ENCODE measurements at places on chromosomes 1 and 21.

- H3K36me3 ChIP-seq: no peaks in the 10 kb centered on the region
- H3K27me3 ChIP-seq: no peaks in the 10 kb centered on the region
- H3K4me1 ChIP-seq: no peaks in the 10 kb centered on the region
- no peak overlapping the region for H3K27ac ChIP-seq
Measured at GRCh38 chr1:151352021-151352718, 5.1 kb upstream of the RFX5 start.

GRCh38 chr1:21891621-21892479 lies 45.3 kb downstream of the HSPG2 start:
- H3K27me3 ChIP-seq: no peaks in the 10 kb centered on the region
- H3K4me3 ChIP-seq: no peak overlapping the region
- no peak for DNase-seq
- no peak overlapping the region for H3K27ac ChIP-seq
- H3K4me1 ChIP-seq: peaks cover 5% of the 10 kb centered on the region

- no peaks in the 10 kb centered on the region for H3K36me3 ChIP-seq
- no peak overlapping the region for H3K27ac ChIP-seq
- H3K4me1 ChIP-seq: no peaks in the 10 kb centered on the region
- H3K4me3 ChIP-seq: no peak overlapping the region
- H3K27me3 ChIP-seq: no peaks in the 10 kb centered on the region
- no peak for DNase-seq
Measured at GRCh38 chr1:11067716-11068599, 8.1 kb upstream of the SRM start.

DNA sequence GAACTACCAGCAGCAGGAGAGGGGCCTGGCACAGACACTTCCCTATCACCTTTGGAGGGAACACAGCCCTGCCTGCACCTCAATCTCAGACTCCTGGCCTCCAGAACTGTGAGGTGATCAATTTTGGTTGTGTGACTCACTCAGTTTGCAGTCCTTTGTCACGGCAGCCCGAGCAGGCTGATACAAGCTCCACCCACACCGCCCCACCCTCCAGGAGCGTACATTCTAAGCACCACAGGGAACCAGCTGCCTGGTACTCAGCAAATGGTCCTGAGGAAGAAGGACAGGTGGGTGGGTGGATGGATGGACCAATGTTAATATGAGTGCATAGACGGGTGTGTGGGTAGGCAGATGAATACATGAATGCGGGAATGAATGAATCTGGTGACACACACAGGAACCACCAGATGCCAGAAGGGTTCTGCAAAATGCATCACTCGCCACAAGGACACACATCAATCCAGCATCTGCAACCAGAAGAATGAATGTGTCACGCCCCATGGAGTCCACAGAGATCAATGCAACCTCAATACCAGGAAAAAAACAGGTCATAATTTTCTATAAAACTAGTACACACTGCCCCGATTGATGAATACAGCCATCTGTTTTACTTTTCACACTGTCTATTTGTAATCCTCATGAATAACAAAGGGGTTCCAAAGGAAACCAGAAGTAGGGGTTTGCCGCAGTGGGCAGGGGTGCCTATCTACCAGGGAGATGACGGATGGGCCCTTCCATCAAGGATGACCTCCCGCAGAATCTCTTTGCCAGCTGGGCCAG lies 284.5 kb downstream of the NPHP4 start:
- H3K4me3 ChIP-seq: no peak overlapping the region
- H3K36me3 ChIP-seq: no peaks in the 10 kb centered on the region
- H3K27ac ChIP-seq: no peak overlapping the region
- no peaks in the 10 kb centered on the region for H3K4me1 ChIP-seq
- no peak for DNase-seq
- H3K27me3 ChIP-seq: no peaks in the 10 kb centered on the region

DNA sequence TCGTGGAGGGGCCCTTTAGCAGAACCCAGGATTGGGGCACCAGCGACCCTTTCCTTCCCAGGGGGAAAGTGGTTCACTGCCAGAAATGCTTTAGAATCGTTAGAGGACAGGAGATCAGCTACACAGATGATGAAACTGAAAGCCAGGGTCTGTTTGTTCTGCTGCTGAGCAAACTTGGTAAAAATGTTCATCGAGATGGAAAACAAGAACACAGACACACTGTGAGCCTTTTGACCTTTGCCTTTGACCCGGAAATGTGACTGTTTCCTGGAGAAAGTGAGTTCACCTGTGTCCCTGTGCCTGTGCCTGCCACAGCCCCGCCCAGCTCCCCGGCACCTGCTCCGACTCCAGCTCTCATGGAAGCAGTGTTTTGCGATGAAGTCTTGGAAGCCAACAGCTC lies 234.3 kb downstream of the CAMTA1 start:
- H3K36me3 ChIP-seq: no peaks in the 10 kb centered on the region
- H3K4me3 ChIP-seq: no peak overlapping the region
- H3K27me3 ChIP-seq: no peaks in the 10 kb centered on the region
- no peak for DNase-seq

- H3K27ac ChIP-seq: no peak overlapping the region
- H3K36me3 ChIP-seq: no peaks in the 10 kb centered on the region
- no peaks in the 10 kb centered on the region for H3K27me3 ChIP-seq
- no peak overlapping the region for H3K4me3 ChIP-seq
- DNase-seq: no peak
Measured at GRCh38 chr1:223831755-223832636, 13.8 kb downstream of the TP53BP2 start.

DNA sequence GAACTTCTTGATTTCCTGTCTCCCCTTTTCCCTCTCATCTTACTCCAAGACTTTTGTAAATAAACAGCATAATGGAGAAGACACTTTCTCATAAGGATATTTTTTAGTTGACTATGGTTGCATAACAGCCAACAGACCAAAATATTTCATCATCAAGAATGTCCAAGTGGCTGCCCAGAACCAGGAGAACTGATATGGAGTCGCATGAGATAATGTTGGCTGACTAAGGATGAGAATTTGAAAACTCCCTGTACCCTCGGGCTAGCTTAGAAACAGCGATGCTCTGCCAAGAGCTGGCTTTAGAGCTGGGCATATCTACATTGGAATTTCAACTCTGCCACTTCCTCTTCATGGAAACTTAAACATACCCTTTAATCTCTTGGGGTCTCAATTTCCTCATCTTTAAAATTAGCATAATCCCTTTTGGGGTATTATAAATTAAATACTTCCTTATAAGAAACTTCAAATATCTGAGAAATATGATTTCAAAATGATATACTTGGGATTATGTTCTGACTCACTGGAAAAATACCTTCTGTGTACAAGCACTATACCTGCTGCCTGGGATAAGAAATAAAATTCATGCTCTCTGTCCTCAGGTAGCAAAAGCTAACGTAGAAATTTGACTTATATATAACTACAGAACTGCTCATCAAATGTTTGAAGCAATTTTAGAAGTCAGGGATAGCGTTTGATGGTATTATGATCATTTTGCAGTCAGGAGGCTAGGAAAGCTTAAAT lies 777.3 kb downstream of the LTN1 start:
- no peaks in the 10 kb centered on the region for H3K4me1 ChIP-seq
- H3K27ac ChIP-seq: no peak overlapping the region
- no peaks in the 10 kb centered on the region for H3K27me3 ChIP-seq
- no peaks in the 10 kb centered on the region for H3K36me3 ChIP-seq
- H3K4me3 ChIP-seq: no peak overlapping the region
- peak; percentile 27 for DNase-seq

GRCh38 chr1:177306981-177307380 lies 136.2 kb downstream of the BRINP2 start:
- H3K4me1 ChIP-seq: no peaks in the 10 kb centered on the region
- H3K27me3 ChIP-seq: no peaks in the 10 kb centered on the region
- no peaks in the 10 kb centered on the region for H3K36me3 ChIP-seq
- H3K27ac ChIP-seq: no peak overlapping the region
- no peak overlapping the region for H3K4me3 ChIP-seq

DNA sequence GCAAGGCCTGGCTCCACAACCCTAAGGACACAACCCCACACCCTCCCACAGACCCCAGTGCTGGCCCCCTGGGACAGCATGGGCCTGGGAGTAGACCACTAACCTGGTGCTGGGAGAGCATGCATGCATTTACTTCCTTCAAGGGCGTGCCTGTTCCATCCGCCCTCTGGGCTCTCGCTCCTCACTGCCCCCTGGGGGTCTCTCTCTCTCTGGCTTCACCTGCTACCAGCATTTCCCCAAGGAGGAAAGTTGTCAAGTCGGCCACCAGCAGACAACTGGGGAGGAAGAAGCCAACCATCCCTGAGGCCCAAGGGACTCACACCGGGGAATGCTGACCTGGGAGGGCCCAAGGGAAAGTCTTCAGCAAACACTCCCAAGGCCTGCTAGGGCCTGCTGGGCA lies 6.5 kb downstream of the LRP8 start:
- H3K36me3 ChIP-seq: no peaks in the 10 kb centered on the region
- H3K27ac ChIP-seq: no peak overlapping the region
- no peak for DNase-seq
- no peaks in the 10 kb centered on the region for H3K27me3 ChIP-seq

DNA sequence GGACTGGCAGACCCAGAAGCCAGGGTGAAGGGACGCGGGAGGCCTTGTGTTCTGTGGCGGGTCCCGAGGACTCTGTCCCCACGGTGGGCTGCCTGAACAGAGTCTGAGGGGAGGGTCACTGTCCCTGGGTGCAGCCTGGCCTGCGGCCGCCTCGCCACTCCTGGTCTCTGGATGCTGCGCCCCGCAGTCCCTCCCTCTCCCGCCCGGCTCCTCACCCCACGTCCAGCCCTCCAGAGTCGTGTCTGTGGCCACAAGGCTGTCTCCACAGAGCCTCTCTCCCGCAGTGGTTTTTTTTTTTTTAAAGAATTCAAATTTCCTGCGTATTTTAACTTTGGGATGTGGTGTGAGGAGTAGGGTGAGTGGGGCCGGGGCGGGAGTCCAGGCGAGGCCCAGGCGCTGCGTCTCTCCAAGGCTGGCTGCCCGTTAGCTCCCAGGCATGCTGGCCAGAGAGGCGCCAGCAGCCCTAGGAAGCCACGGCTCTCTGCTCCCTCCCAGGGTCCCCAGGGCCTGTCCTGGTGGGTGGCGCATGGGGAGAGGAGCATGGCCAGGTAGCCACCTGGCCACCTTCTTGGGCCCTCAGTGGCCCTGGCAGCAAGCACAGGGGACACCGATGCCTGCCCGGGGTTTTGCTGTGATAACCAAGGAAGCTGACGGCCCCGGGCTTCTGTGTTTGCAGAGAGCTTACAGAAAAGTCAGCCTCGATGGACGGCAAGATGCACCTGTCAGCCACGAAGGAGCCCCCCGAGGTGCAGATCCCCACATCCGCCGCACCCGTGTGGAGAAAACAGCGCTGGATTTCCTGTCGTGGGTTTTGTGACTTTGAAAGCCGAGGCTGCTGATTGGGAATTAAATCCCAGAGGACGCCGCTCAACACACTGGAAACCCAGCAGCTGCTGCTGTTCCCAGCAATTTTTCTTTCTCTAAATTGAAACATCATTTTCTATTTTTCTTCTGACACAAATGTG lies 72.8 kb downstream of the MORN1 start:
- no peaks in the 10 kb centered on the region for H3K27me3 ChIP-seq
- no peak overlapping the region for H3K27ac ChIP-seq
- no peak overlapping the region for H3K4me3 ChIP-seq
- H3K4me1 ChIP-seq: peaks cover 30% of the 10 kb centered on the region

DNA sequence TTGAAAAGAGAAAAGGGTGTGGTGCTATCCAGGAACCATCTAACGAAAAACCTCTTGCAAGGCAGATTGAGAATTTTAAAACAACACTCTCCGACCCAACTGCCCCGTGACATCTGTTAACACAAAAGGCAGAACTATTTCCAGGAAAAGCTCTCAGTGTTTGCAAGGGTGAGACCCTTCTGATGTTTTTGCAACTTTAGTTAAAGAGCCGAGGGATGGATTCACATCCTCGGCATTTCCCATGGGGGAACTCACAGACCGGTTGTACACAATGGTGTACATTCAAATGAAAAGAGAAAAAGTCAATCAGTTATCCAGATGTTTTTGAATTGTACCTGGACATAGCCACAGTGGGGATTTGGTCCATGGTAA lies 120.0 kb downstream of the NGF start:
- H3K4me3 ChIP-seq: no peak overlapping the region
- peaks cover 10% of the 10 kb centered on the region for H3K4me1 ChIP-seq
- H3K36me3 ChIP-seq: no peaks in the 10 kb centered on the region
- no peak for DNase-seq
- H3K27me3 ChIP-seq: no peaks in the 10 kb centered on the region

DNA sequence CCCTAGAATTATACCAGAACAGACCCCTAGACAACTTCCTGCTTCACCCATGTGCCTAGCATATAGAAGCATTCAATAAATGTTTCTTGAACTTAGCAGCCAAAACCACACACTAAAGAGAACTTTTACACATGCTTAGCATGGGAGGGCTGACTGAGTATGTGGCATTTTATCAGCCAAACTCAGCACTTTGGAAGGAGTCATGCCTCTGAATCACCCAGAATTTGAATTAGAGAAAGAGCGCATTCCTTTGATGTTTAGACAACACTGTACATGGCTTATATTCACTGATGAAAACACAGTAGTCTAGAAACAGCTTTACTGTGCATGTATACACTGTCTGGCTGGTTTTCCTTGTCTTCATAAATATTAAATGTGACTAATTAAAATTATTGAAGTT lies 26.1 kb downstream of the SPAG17 start:
- no peak for DNase-seq
- H3K4me1 ChIP-seq: no peaks in the 10 kb centered on the region
- no peaks in the 10 kb centered on the region for H3K36me3 ChIP-seq
- no peak overlapping the region for H3K4me3 ChIP-seq
- no peaks in the 10 kb centered on the region for H3K27me3 ChIP-seq
- no peak overlapping the region for H3K27ac ChIP-seq

- no peaks in the 10 kb centered on the region for H3K27me3 ChIP-seq
- H3K4me3 ChIP-seq: no peak overlapping the region
- no peaks in the 10 kb centered on the region for H3K4me1 ChIP-seq
- DNase-seq: no peak
- no peak overlapping the region for H3K27ac ChIP-seq
- H3K36me3 ChIP-seq: no peaks in the 10 kb centered on the region
Measured at GRCh38 chr1:48526008-48526710, 54.2 kb upstream of the SPATA6 start.

DNA sequence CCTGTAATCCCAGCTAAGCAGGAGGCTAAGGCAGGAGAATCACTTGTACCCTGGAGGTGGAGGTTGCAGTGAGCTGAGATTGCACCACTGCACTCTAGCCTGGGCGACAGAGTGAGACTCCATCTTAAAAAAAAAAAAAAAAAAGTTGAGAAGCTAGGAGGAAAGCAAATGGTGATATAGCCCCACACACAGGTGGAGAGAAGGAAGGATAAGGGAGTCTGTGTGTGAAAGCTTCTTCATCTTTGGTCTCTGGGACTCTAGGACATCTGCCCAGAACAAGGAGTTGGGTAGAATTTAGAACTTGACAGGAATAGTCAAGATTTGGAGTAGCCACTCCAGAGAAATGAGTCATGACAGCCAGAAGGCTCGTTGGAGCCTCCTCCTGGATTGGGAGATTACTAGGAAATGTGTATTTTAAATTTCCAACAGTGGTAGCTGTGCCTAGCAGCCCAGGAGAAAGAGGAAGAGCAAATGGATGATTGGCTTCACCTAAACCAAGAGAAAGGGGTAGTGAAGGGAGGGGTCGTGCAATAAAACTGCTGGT lies 19.9 kb downstream of the NPL start:
- H3K4me3 ChIP-seq: no peak overlapping the region
- no peaks in the 10 kb centered on the region for H3K27me3 ChIP-seq
- no peaks in the 10 kb centered on the region for H3K4me1 ChIP-seq
- no peaks in the 10 kb centered on the region for H3K36me3 ChIP-seq
- DNase-seq: no peak
